ENCODE measurements at places on chromosomes 4 and X.

- no peak for DNase-seq
Measured at GRCh38 chrX:25003066-25003849, 12.5 kb downstream of the ARX start.

DNA sequence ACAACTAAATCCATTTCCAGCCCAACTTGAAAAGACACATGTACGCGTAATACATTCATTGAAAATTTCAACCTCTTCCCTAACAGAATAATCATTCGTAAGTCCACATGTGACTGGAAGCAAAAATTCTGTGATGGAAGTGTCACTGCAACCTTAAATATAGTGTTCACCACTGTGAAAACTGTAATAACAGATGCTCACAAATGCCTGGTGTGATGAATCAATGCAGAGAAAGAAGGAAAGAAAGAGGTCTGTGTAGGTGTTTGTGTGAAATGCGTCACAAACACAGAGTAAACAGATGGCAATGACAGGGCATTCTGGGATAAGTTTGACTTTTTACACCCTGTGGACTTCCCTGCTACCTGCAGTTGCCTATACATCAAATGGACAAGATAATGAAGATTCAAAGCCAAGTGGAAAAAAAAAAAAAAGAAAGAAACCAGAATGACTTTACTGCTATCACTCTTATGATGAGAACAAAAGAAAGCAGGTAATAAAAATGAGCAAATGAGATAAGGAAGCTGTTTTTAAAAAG is 123.3 kb downstream of the EPHA5 start:
- DNase-seq, result no peak

GRCh38 chr4:181964731-181965130 is 278.5 kb upstream of the TENM3 start:
- no peak for DNase-seq

GRCh38 chr4:24910499-24910898 is 2.3 kb downstream of the CCDC149 start:
- no peak for DNase-seq

DNA sequence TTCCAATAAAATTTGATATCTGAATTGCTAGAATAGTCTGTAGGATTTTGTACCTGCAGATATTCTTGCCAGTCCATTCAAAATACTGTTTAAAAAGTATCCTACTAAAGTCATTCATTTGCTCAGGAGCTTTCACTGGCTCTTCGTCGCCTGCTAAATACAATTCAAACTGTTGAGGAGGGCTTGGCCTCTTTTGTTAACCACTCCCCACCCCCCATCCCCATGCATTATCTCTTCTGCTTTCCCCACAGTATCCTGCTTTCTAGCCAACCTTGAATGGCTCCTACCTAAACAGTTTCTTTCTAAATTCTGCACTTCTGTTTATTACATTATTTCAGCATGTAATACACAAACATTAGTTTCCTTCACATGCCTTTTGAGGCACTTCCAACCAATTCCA is 230.8 kb downstream of the CPE start:
- DNase-seq, result no peak

Measured in amniotic stem cell (primary cell).